ENCODE measurements at places on chromosomes 2 and 18.

GRCh38 chr2:177888581-177888980 is 184.0 kb downstream of the PDE11A start:
- DNase-seq, result no peak

DNA sequence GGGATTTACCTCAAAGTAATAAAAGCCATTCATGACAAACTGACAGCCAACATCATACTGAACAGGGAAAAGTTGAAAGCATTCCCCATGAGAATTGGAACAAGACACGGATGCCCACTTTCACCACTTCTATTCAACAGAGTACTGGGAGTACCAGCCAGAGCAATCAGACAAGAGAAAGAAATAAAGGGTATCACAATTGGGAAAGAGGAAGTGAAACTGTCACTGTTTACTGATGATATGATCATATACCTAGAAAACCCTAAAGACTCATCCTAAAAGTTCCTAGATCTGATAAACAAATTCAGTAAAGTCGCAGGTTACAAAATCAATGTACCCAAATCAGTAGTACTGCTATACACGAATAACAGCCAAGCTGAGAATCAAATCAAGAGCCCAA is 17.2 kb upstream of the ASB18 start:
- no peak for DNase-seq

- DNase-seq, result no peak
These were observed 18.6 kb upstream of the CYP26B1 start for GRCh38 chr2:72166279-72166678.

DNA sequence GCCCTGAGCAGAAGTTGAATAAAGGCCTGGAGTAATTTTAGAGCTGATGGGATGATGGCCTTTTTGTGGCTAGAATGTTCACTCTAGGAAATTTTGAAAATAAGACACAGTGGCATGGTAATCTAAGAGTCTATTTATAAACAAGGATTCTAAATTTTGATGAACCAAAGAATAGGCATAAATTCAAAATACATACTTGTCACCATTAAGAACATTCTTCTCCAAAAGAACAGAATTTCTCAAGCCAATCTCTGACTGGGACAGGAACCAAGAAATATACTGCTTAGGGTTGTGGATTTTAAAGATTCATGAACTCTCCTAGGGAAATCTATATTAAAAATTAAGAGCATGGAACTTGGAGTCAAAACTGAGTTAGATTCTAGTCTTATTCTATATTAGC is 98.2 kb upstream of the SETBP1 start:
- no peak for DNase-seq

DNA sequence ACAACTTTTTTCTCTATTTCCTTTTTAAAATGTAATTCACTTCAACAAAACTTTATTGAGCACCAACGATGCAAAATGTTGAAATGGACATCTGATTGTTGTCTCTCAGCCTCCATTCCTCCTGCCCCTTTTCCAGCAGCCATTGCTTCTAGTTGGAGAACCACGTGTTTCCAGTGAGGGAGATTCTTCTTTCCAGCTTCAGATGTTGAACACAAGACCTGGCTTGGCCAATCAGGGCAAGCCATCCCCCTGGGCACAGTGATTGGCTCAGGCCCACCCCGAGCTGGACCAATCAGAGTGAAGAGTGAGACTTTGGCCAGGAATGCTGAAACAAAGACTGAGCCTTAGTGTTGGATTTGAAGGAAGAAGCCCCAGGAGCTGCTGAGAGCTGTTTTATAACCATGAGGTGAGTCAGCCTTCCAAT is 59.0 kb downstream of the E2F6 start:
- no peak for DNase-seq

DNA sequence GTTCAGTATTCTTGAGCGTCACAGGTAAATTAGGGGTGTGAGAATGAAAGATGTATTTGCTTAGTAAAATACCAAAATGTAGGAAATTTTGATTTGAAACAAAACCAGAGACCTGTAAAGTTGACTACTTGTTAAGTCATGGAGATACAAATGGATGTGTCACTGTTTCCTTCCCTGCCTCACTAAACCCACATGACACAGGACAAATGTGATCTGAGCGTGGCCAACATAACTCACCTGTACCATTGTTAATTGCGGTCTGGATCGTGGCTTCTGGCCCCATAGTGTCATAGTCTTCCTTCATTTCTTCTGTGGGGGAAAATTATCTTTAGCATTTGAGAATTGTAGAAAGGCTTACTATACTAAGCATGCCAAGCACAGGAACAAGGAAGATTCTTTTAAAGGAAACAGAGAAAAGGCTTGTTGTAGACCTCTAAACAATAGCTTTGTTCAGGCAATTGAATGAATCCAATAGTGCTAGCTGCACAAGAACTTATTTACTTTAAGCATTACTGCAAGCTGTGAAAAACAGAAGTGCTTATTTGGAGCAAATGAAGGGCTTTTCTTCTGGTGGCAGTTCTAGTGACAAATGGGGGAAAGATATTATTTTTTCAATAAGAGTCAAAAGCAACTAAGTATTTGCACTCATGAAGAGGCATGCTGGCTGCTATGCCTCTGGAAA is 95.2 kb downstream of the ZEB2 start:
- no peak for DNase-seq

DNA sequence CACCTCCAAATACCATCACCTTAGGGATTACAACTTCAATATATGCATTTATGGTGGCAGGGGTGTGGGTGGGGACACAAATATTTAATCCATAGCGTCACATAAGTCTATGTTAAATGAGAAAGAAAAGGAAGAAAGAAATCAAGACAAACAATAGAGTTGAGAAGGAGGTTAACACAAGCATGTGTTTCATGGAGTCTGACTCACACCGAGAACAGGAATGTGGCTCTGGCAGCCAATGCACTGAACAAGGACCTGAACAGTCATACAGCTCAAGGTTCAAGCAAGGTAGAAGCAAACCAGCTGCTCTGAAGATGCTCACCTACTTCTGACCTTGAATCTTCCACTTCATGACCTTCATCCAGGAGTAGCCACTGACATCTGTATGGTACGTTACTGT is 36.2 kb upstream of the LPIN1 start:
- no peak for DNase-seq

DNA sequence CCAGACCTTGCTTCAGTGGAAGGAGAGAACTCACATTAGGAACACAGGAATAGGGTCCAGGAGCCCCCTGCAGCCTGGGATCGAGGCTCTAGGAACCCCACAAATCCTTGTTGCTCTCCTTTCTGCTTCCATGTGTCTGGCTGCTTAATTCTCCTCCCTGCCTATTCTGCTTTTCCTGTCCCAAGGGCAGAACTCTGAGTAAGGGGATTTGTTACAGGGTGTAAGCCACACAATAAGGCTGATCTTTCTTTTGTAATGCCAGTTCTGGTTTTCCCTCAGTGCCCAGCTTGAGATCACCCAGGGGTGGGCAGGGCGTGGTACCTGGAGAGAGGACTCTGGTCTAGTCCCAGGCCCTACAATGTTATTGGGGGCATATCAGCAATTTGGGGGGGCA is 119.6 kb upstream of the MGAT5 start:
- DNase-seq, result no peak

DNA sequence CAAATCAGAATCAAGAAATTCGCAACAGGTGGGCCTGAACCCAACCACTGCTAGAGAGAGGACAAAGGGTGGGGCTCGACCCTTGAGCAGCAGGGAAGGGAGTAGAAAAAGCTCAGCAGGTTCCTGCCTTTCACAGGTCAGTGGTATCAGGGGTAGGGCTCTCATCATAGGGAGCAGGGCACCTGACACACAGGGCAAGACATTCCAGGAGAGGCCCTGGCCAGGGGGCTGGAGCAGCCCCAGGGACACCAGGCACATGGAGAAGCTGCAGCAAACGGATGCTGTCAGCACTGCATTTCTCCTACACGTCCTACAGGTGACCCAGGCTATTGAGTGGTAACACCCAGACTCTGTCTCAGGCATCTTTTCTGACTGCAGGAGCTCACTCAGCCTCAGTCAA is 17.2 kb upstream of the MLPH start:
- no peak for DNase-seq

- DNase-seq, result no peak
These were observed 7.2 kb downstream of the ALKAL2 start for GRCh38 chr2:280650-281110.

- no peak for DNase-seq
These were observed 5.0 kb upstream of the EVA1A start for GRCh38 chr2:75565472-75566462.

DNA sequence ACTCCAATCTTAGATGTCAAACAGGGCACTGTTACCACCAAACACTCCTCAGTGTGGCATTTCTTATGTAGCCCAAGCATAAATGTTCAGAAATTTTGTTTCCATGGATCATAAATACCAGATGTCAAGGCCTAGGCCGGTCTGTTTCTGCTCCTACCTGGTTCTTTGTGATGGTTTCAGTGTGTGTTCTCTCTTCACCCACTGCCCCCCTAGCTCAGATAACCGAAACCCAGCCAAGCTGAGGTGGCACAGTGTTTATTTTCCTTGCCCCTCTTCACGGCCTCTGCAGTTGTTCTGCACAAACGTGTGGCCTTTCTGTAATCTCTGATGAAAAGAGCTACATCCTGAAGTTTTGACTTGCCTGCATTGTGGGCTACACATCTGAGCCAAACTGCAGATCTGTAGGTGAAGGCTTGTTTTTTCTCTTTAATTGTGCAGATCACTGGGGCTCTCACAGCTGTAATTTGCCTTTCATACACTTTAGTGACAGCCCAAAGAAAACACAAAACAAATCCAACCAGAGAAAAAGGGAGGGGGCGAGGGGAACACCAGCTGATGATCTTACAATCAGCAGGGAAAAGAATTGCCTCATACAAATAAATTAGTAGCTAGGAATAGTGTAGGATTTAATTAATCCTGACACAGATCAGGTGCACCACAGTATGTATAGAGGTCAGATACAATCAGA is 99.1 kb downstream of the NRP2 start:
- no peak for DNase-seq

DNA sequence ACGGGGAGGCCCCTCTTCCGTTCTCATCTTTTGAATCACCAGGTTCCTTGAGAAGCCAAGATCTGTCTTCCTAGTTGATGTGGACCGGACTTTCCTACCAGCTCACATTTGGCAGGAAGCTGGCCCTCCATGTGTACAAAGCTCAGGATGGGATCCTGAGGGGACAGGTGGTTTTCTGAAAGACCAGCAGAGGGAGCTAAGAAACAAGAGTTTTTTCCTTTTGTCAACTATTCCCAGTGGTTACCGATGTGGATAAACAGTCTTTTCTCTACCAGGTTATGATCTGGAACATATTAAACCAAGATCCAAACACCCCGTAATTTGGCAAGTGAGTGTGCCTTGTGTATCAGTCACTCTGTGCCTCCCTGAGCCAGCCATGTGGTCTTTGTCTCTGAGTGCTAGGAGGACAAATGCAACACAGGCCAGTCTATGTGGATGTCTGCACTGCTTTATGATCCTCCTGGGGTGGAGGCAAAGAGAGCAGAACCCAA is 25.1 kb upstream of the ARHGAP25 start:
- no peak for DNase-seq

DNA sequence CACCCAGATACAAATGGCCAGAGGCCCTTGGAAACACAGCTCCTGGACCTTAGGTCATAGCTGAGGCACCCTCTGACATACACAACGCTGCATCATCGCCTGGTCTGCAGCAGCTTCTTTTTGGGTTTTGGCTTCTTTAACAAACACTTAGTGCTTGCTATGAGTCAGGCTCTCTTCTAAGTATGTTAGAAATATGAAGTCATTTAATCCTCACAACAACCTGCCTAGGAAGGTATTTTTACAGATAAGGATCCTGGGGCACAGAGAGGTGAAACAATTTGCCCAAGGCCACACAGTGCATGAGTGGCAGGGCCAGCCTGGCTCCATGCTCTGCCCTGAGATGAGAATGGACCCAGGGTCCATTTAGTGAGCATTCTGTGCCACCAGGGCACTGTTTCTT is 96.6 kb downstream of the TMEM17 start:
- DNase-seq, result no peak

DNA sequence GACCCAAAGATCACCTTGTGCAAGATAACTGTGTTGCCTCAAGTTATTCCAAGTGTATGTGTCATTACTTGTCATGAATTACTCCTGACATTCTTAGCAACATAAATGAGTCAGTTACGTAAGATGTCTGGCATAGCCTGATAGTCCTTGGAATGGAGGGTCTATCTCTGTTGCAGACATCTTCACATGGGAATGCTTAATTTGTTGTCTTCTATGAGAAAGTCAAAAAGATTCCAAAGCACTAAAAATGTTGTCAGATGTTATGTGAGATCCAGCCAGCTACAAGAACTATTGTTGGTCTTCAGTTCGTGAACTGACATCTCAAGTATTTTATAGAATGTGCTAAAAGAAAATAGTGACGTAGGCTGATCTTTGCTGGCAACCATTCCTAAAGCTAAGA is 178.2 kb upstream of the RASGRP3 start:
- DNase-seq, result no peak

DNA sequence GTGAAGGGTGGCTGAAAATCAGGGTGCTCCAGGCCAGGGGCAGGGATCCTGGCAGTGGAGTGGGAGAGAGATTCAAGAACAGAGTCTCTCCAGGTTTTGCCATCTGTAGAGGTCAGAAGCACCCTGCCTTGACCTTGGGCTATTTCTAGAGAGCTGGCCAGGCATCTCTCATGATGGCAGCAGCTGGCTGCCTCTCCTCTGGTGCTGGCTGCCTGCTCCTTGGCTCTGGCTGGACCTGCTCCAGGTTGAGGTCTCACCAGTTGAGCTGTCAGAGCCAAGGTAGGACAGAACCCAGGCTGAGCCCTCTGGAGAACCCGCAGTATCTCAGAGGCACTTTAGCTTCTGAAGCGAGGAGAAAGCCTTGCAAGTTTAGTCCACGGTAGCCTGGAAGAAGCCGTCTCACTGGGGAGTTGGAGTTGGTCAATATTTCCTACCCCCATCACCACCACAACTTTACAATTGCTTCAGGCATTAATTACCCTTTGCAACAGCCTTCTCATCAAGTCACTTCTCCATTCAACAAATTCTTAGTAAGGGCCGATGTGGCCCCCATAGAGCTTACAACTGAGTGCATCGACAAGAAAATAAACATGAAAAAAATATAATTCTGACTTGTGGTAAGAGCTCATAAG is 25.6 kb downstream of the GNLY start:
- no peak for DNase-seq

DNA sequence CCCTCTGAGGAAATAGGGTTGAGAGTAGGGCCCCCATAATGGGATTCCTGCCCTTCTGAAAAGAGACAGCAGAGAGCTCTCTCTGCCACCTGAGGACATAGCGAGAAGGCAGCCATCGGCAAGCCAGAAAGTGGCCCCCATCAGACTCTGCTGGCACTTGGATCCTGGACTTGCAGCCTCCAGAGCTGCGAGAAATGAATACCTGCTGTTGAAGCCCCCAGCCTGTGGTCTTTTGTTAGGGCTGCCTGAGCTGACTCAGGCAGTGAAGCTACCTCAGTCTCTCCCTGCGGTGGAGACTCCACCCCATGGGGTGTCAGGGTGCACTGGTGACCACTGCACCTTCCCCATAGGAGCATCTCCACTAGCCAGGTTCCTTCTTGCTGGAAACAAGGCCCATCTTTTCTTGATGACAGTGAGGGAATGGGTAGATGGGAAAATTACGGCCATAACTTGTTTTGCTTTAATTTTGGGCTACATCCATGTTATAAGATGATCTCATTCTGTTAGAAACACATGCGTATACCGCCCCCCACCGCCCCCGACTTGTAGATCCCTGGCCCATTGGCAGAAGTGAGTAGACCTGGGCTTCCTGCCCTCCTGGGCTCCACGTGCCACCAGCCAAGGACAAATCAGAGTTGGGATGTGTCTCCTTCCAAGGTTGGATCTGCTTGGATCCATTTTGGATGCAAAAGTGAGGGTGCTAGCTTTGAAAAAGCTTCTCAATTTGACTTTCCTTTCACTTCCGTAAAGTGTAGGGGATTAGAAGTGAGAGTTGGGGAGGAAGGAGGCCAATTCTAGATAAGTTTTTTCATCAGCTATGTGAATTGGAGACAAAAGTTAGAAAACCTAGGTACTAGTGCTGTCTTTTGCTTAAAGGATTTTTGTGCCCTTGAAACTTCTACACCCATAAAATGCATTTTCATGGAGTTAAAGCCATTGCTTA is 42.9 kb downstream of the NCK2 start:
- no peak for DNase-seq
